ENCODE measurements at places on chromosomes 2 and 18.

GRCh38 chr2:48264627-48265026, 265.3 kb upstream of the STON1 start:
- DNase-seq: no peak

DNA sequence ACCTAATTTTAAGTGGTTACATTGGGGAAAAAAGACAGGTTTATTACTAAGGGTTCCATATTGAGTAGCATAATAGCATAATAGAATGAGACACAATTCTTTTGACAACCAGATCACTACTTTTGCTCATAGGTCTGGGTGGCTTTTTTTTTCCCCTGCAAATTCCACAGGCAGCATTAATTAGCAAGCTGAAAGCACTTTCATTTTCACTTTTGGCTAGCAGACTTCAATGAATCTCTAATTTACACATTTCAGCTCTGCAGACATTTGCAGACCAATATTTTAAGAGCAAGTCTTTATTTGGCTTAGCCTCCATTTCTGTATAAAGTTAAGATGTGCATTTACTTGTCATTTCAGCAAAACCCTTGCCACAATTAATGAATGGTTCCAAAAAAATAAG, 185.5 kb downstream of the NOL4 start:
- DNase-seq: no peak

- no peak for DNase-seq
Measured at GRCh38 chr2:241020201-241020600, 21.8 kb downstream of the SNED1 start.

- no peak for DNase-seq
Measured at GRCh38 chr2:215554689-215555498, 119.0 kb upstream of the FN1 start.

DNA sequence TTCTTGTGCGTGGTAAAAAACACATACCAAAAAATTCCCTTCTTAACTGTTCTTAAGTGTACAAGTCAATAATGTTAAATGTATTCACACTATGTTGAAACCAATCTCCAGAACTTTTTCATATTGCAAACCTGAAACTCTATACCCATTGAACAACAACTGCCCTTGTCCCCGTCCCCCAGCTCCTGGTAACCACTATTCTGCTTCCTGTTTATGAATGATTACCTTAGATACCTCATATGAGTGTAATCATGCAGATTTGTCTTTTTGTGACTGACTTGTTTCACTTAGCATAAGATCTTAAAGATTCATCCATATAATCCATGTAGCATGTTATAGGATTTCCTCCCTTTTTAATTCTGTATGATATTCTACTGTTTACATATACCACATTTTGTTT, 59.9 kb downstream of the NAT8 start:
- DNase-seq: no peak

DNA sequence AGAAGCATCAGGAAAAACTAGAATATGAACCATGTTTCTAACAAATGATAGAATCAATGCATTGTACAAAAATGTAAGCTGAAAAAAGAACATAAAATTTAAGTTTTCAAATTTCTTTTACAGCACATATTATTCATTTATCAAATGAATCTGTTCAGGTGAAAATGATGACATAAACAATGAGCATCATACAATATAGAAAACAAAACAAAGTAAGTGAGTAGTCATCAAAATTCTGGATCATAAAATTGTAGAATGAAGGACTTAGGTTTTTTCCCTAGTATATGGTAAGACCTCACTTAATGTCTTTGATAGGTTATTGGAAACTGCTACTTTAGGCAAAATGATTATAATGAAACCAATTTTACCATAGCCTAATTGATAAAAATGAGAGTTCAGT, 427.0 kb upstream of the KCNH7 start:
- no peak for DNase-seq

- DNase-seq: no peak
Measured at GRCh38 chr2:159712929-159713420, 669 bp downstream of the MARCHF7 start.

GRCh38 chr2:191244350-191244749, 854 bp upstream of the MYO1B start:
- DNase-seq: no peak

GRCh38 chr18:77093586-77093985, 39.0 kb downstream of the MBP start:
- DNase-seq: no peak

- no peak for DNase-seq
Measured at GRCh38 chr2:23388756-23389514, 4.0 kb downstream of the KLHL29 start.

DNA sequence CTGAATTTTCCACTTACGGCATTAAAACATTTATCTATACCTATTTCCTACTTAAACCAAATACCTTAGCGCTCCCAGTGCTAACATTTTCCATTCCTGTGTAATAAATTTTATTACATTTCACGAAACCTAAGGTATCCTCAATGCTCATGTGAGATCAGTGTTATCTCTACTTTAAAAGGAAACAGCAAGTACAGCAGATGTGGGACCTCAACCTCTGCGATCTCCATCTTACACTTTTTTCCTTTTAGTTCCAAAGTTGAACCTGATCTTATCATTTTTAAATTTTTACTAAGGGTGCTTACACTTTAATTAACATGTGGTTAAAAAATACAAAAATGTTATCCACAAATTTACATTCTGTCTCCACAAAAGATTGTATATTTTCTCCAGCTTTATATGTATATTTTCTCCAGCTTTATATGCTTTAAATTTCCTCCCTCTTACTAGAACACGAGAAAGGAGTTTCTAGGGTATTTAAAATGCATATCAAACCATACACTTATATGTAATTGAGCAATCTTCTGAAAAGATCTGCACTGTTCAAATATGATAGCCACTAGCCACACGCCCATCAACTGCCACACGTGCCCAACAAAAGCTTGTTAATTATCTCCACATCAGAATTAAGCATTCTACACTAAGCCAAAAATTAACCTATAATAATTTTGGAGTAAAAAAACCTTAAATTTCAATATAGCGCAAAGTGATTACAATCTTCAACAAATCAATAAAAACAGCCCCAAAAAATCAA, 38.1 kb downstream of the MBOAT2 start:
- DNase-seq: no peak

- no peak for DNase-seq
Measured at GRCh38 chr2:3001615-3002560, 375.7 kb downstream of the EIPR1 start.

- no peak for DNase-seq
Measured at GRCh38 chr2:44671916-44672315, 269.6 kb upstream of the SIX3 start.

GRCh38 chr2:6750411-6751158, 115.1 kb downstream of the CMPK2 start:
- DNase-seq: no peak

- no peak for DNase-seq
Measured at GRCh38 chr2:48120759-48121242, 214.5 kb upstream of the FBXO11 start.

DNA sequence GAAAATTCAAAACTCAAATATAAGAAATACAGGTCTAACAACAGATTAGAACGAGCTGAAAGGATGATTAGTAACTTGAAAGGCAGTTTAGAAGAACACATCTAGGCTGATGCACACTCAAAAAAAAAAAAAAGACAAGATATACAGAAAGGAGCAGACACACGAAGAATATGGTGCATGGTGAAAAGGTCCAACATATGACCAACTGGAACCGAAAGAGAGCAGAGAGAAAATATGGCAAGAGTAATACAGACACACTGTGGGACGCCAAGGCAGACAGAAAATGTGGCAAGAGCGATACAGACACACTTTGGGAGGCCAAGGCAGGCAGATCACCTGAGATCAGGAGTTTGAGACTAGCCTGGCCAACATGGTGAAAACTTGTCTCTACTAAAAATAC, 39.8 kb downstream of the NDUFA10 start:
- DNase-seq: no peak
